ENCODE measurements at places on chromosomes 7 and 10.
A peak's percentile ranks its signal among the peaks of the same experiment; 100 is the strongest.

DNA sequence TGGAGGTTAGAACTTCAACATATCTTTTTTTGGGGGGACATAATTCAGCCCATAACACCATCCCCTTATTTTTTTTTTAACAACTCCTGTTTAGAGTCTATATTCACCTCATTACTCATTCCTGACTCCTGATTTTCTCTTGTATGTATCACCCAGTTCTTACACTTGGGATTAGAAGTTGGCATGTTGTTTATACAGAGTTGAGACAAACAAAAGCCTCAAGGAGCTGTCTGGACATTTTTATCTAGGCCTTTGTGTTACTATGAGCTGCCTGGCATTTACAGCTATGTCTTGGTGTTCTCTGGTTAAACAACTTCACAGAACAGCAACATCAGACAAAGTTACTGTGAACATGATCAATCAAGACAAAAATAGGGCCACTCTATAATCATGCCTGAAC is 517.5 kb downstream of the KIF20B start:
- DNase-seq = no peak

GRCh38 chr7:116678780-116679179 is 6.8 kb downstream of the MET start:
- no peak for DNase-seq

DNA sequence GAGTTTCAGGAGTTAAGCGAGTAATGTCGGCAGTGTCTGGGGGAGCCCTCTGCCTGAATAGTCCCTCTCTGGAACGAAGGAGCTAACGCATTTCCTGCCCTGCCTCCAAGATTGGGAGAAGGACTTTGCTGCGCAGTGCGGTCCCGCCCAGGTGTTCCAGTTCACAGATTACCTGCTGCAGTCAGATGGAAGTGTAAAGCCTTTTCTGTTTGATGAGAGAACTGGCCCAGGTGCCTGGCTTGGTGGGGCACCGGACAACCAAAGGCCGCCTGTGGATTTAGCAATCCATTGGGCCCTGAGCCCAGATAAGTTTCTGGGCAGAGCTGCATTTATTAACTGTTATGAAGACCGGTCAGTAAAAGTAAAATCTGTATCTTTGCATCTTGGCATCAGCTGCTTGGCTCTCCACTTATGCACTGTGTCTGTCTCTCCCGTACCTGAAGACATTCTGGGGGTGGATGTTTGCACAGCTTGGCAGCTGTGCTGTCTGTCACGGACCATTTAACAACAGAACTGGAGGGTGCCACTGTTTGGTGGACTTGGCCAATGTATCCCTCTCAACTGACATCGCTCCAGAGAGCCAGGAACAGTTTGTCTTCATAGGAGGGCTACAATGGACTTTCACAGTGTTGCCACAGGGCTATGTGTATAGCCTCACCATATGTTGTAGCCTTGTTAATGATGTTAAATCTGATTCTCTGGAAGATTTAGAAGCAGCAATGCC is 654.7 kb upstream of the ZWINT start:
- DNase-seq = no peak

DNA sequence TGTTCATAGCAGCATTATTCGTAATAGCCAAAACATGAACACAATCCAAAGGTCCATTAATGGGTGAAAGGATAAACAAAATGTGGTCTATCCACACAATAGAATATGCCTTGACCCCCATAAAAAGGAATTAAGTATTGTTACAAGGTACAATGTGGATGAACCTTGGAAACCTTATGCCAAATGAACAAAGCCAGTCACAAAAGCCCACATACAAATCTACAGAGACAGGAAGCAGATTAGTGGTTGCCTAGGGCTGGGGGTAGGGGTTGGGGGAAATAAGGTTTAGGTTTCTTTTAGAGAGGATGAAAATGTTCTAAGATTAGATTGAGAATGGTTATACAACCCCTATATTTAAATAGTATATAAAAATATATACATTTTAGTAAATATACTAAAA is 34.8 kb downstream of the PIP4K2A start:
- DNase-seq = peak; percentile 81

DNA sequence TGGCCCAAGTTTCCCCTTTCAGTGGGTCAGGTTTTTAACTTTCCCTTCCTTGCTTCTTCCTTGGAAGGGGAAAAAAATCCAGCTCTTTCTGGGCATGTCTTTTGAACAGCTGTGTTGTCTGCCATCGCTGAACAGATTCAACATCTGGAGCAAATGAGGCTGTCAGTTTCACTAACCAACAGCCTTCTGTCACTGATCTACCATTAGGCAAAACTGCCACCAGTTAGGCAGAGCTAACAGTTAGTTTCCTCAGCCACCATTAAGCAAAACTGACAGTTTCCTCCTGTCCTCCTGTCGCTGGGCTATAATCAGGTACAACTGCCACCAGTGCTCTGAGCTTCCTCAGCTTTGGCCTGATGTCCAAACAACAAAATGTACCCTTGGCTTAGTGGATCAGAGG is 81.9 kb downstream of the NPTX2 start:
- no peak for DNase-seq

DNA sequence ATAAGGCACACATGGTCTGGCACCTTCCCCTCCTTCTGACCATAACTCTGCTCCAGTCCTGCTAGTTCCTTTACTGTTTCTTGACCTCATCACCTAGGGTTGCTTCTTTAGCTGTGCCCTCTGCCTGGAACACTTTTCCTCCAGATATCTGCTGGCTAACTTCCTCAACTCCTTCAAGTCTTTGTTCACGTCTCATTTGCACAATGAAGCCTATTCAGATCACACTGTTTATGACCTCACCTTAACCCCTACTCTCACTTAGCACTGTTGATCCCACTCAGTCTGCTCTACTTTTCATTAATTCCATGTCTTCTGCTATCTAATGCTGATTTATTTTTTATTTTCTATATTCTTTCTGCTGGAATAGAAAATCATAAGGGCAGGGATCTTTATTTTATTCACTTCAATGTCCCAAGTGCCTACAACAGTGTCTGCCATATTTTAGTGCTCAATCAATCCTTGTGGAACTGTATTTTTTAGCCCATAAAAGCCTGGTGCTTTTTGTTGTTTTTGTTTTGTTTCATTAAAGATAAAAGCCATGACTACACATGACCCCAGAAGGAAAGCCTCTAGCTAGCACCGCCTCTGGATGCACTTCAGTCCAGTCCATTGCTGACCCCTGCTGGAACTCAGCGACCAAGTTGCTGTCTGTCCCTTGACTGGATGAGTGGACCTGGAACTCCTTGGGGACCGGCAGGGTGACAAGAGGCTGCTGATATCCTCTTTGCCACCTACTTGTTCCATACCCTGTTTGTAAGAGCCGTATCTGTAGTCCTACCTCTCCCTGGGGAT is 12.3 kb downstream of the KLF14 start:
- peak; percentile 57 for DNase-seq

GRCh38 chr10:79380946-79381721 is 33.9 kb downstream of the PPIF start:
- no peak for DNase-seq

- no peak for DNase-seq
These were observed 90.4 kb downstream of the KIAA1549 start for GRCh38 chr7:138890499-138891445.

DNA sequence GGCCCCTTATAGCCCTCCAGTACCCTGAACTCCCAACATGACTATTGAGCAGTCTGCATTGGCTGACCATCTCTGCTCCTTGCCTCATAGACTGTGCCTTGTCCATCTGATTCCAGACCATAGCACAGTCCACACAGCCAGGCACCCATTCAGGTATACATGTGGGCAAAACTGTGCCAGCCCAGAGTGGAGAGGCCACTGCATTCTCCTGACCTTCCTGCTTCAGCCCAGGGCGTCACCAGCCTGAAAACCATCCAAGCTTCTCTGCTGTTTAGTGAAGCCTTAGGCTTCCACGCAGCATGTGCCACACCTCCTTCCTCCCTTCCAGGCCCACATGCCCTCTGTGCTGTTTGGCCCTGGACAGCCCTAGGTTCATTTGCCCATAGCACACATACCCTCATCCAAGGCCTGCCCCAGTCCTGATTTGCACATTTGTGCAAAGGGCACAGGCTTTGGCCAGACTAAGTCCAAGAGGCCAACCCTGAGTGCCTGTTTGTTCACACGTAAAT is 10.5 kb downstream of the DDX56 start:
- DNase-seq = no peak

GRCh38 chr7:50359258-50359994 is 54.9 kb downstream of the IKZF1 start:
- no peak for DNase-seq

DNA sequence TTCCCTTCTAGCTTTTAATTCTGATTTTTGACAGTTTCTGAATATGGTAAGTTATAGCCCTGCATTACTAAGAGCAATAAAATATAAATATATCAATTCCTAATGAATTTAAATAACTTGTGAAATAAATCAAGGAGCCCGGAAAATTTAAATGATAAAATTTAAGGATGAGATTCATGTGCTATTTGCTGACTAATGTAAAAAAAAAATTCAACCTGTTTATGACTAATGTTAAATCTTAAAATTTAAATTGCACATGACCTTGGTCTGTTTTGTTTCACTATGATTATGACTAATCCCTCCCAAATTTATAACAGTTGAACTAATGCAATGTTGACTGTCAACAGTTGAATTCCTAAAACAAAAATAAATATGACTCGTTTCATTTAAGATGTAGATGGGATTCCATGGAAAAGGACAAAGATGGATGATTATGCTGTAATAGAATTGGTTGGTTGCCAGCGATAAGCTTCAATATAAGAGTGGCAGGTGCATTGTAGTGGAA is 419.9 kb downstream of the NRG3 start:
- DNase-seq = no peak

DNA sequence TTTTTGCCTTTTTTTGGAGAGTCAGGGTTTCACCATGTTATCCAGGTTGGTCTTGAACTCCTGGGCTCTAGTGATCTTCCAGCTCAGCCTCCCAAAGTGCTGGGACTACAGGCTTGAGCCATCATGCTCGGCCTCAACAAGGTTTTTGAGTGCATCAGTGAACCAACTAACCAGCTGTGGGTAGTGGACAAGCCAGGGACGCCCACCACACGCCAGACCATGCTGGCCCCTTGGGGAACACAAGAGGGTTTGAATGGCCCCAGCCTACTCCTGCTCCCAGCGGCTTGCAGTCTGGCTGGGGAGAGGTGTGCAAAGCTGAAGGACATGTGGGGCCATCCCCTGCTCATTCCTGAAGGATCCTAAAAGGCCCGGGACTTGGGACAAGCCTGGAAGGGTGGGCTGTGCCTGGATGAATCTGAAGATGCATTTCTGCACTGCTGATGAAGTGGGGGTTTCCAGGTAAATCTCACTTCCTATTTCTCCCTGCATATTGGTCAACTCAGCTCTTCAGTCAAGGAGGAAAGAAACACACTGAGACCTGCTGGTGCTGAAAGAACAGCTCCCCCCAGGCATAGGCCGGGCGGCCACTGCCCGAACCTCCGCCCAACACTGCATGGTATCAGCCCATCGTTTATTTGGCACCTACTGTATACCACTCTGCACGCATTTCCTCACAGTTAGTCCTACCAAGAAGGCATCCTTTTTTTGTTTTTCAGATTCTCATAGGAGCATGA is 6.9 kb downstream of the MMD2 start:
- peak; percentile 15 for DNase-seq

DNA sequence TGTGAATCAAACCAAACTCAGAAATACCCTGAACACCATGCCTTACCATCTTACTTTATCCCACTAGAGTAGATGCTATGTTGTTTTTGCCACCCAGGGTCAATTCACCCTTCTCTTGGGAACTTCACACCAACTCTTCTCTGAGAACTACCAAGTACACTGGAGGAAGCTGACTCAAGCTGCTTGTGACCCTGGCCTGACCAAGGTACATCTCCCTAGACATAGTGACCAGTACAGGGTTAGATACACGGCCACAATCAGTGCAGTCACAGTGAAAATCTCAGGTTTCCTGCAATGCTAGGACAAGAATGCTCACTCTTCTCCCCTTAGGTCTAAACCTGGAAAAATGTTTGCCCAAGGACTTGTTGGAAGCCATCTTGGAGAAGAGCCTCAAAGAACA is 31.8 kb downstream of the EZH2 start:
- no peak for DNase-seq

DNA sequence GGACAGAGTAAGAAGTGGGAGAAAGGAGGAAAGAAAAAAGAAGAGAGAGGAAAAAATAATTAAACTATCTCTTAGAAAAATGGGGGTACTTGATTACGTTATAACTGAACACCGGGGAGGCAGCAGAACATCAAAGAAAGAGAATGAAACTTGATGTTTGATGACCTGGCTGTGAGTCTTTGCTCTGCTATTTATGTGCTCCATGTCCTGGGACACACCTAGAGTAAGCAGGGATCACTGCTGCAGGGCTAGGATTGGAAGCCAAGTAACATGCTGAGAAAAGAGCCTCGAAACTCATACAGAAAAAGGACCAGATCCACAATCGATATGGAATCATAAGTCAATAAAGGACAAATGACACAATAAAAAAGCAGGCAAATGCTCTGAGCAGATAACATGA is 56.7 kb upstream of the COL13A1 start:
- no peak for DNase-seq

- DNase-seq = no peak
These were observed 369.7 kb upstream of the NPVF start for GRCh38 chr7:25597946-25598345.

GRCh38 chr7:7563269-7563668 is 3.4 kb upstream of the MIOS start:
- no peak for DNase-seq

DNA sequence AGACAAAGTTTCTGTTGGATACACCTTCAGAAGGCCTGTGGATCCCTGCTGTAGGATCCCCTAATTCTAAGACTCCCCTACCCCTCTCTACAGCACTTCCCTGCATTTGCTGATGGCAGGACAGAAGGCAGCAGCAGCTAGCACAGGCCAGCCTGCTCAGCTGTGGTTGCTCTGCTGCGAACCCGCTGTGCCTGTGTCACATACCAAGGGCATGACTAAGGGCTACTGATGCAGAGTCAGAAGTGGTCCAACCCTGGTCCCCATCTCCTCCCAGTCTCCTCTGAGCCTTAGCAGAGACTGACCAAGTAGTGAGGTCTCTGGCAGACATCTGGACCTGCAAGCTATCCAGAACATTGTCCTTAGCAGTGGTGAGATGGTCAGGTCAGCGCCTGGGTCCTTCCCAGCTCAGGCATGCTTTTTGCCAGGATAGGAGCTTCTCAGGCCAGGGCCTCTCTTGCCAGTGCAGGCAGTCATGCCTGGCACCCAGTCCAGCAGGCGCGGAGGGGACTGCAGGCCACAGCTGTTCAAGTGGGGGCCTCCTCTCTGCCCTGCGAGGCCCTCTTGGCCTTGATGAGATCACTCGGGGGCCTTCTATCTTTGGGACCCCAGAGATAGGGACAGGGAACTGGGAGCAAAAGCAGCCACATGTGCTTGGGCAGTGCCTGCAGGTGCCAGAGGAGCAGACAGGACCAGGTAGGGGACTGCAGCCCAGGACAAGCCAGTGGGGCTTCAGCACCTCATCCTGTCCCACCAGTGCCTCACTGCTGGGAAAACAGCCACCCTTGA is 146.4 kb downstream of the ZNF248 start:
- no peak for DNase-seq

DNA sequence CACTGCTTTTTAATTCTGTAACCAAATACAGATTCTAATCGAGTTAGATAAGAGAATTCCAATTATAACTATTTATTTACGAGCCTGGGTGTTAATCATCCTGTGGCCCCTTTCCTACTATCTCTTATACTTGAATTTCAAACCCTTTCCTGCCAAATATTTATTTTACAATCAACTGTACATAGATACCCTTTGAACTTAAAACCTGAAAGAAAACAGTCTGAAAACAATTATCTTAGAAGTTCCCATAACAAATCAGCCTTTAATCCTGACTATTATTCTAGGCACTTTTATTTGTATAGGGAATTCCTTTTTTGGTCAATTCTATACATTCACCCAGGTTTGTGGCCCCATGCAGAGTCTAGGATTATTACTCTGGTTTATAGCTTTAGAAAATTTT is 10.6 kb upstream of the GPR37 start:
- no peak for DNase-seq

Measured in common myeloid progenitor, CD34-positive (primary cell).